CD4-positive, alpha-beta T cell treated with Interleukin-6 at 100 ng/mL for 8 hours (primary cell): ENCODE measurements at places on chromosomes 2 and 18.

GRCh38 chr2:15279201-15279876, 281.8 kb downstream of the NBAS start:
- DNase-seq = no peak

GRCh38 chr2:100895402-100895801, 75.5 kb downstream of the NPAS2 start:
- DNase-seq = no peak

DNA sequence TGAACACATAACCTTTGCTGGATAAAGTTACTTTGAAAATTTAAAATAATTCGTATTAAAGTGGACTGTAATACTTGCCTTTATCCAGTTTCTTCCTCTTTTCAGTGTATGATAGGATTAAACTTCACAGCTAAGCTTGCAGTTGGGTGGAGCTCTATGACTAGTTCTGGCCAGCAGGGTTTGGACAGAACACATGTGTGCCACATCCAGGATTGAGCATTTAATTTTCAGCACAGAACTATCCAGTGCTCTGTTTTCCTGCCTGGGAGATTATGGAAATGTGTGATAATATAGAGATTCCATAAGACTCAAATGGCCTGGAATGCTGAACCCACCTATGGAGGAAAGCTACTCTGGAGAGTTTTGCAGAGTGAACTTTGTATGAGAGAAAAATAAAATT, 200.2 kb downstream of the OSR1 start:
- DNase-seq = no peak

GRCh38 chr2:239263669-239264491, 136.9 kb downstream of the HDAC4 start:
- no peak for DNase-seq

GRCh38 chr18:23982155-23983079, 32.1 kb upstream of the TTC39C start:
- DNase-seq = no peak

- no peak for DNase-seq
These were observed 29.6 kb downstream of the SLC9A4 start for GRCh38 chr2:102502576-102502975.
